ENCODE measurements at places on chromosomes 12 and 14. TPM values are rescaled to one million over a fixed set of nuclear protein-coding genes. Genes with fewer than 3 reads are reported as not detected.

PTGER2 gene
- total RNA-seq = not detected

HIF1A gene
- 36.8 TPM for total RNA-seq

CELA1 gene
- total RNA-seq = not detected

DNA sequence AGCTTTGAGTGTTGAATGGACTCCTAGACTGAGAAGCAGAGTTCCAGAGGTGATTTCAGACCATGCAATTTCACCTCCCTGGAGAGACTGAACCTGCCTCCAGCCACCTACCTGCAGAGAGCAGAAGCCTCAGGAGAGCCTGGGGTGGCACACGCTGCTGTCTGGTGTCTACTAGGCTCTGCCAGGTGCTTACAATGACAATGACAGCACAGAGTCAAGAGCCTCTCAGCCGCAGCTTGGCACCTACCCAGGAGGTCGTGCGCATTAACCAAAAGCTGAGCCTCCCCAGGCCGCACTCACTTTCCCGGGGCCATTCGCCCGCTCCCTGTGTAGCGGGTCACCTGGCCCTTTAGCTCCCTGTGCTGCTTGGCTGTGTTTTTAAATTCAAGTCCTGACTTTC is 63.2 kb downstream of the TESC start:
- no peaks in the 10 kb centered on the region for H3K27me3 ChIP-seq
- no peaks in the 10 kb centered on the region for H3K36me3 ChIP-seq
- DNase-seq = no peak
- peaks cover 44% of the 10 kb centered on the region for H3K4me1 ChIP-seq

GRCh38 chr12:76312315-76312714 is 35.9 kb downstream of the BBS10 start:
- no peaks in the 10 kb centered on the region for H3K36me3 ChIP-seq
- H3K4me1 ChIP-seq = no peaks in the 10 kb centered on the region
- H3K27ac ChIP-seq = no peak overlapping the region
- DNase-seq = no peak
- H3K27me3 ChIP-seq = no peaks in the 10 kb centered on the region

DNA sequence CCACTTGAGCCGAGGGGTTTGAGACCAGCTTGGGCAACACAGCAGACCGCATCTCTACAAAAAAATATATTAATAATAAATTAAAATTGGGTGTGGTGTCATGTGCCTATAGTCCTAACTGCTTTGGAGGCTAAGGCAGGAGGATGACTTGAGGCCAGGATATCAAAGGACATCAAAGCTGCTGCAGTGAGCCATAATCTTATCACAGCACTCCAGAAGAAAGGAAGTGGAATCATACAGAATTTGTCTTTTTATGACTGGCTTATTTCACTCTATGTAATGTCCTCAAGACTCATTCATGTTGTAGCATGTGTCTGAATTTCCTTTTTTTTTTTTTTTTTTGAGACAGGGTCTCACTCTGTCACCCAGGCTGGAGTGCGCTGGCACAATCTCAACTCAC is 43.9 kb upstream of the NUDT4 start:
- H3K27me3 ChIP-seq = no peaks in the 10 kb centered on the region
- H3K27ac ChIP-seq = no peak overlapping the region
- H3K4me3 ChIP-seq = no peak overlapping the region
- H3K36me3 ChIP-seq = no peaks in the 10 kb centered on the region
- no peak for DNase-seq
- no peaks in the 10 kb centered on the region for H3K4me1 ChIP-seq

DNA sequence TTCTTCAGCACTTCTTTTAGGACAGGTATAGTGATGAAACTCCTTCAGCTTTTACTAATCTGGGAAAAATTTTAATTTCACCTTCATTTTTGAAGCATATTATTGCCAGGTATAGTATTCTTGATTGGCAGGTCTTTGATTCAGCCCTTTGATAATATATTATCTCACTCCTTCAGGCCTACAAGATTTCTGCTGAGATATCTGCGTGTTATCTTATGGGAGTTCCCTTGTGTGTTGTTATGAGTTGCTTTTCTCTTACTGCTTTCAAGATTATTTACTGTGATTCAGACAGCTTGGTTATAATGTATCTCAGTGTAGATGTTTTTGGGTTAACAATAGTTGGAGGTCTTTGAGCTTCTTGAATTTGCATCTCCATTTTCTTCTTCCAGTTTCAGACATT is 87.4 kb downstream of the ATF7IP start:
- no peak overlapping the region for H3K27ac ChIP-seq
- peaks cover 2% of the 10 kb centered on the region for H3K36me3 ChIP-seq
- H3K27me3 ChIP-seq = no peaks in the 10 kb centered on the region
- DNase-seq = no peak
- no peaks in the 10 kb centered on the region for H3K4me1 ChIP-seq

GRCh38 chr14:95918466-95918865 is 41.8 kb downstream of the TUNAR start:
- no peak overlapping the region for H3K4me3 ChIP-seq
- H3K27me3 ChIP-seq = no peaks in the 10 kb centered on the region
- H3K27ac ChIP-seq = no peak overlapping the region
- no peaks in the 10 kb centered on the region for H3K36me3 ChIP-seq
- no peaks in the 10 kb centered on the region for H3K4me1 ChIP-seq

- H3K4me3 ChIP-seq = no peak overlapping the region
- H3K27ac ChIP-seq = no peak overlapping the region
- DNase-seq = no peak
Observed at GRCh38 chr14:72869407-72870329, 24.2 kb downstream of the DPF3 start.

DNA sequence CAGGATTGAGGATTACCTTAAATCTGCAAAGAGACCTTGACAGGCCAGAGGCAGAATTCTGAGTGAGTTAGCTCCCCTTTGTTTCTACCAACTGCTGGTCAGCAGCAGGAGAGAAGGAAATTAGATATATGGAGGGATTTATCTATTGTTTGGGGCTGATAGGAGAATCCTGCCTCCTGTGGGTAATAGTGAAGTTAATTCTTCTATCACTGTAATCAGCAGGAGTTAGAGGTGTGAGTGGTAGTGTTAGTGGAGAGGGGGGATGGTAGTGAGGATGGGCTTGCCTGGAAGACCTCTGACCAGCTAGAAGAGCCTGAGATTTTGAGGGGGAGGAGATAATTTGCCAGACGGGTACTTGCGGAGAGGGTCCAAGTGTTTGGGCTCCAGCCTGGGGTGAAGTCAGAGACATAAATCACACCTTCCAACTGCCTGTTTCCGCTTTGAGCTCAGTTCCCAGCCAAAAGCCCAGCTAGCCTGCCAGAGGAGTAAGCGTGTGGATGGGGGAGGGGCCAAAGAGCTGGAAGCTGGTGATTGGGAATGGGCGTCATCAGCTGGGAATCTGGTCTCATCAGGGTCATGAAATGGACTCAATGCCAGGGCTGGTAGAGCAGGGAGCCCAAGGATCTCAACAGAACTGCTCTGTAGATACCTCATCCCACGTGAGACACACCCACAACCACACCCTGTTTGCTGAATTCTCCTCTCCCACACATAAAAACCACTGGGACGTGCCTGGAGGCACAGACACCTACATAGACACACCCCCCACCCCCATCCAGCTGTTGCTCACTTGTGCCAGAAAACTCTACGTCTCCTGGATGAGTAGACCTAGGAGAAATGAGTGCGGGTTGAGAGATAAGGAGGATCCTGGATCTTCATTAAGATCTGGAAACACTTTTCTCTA is 13.1 kb upstream of the ITGA5 start:
- H3K27me3 ChIP-seq = no peaks in the 10 kb centered on the region
- no peaks in the 10 kb centered on the region for H3K36me3 ChIP-seq
- peak; percentile 76 for DNase-seq
- peaks cover 26% of the 10 kb centered on the region for H3K4me1 ChIP-seq

Measured in body of pancreas (tissue), 4 donors.